A172 (cell line): ENCODE measurements at places on chromosomes 2 and 18.

DNA sequence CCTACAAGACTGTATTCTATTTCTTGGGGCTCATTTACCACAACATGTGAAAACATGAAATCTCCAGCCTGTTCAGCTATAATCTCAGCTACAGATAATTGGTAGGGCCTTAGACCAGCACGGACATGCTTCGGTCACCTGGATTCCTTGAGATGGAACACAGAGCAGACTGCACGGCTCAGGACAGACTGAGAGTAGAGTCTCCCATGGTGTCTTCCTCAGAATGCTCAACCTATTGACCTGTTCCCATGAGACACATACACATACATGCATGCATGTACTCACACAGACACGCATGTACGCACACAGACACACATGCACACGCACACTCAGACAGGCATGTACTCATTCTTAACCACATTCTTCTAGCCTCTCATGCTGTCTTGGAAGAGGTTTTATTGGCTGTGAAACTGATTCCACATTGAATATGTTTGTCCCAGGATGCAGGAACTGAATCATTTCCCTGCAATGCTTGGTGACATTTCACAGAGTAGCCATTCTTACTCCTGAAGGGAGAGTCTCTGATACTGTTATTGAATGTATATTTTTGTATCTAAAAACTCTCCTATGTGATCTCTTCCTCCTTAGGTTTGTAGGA, 23.5 kb upstream of the BZW1 start:
- DNase-seq = peak; percentile 49

- no peak for DNase-seq
These were observed 26.1 kb downstream of the DIPK1C start for GRCh38 chr18:74430806-74431571.

GRCh38 chr18:36493349-36494159, 196.0 kb downstream of the FHOD3 start:
- no peak for DNase-seq

DNA sequence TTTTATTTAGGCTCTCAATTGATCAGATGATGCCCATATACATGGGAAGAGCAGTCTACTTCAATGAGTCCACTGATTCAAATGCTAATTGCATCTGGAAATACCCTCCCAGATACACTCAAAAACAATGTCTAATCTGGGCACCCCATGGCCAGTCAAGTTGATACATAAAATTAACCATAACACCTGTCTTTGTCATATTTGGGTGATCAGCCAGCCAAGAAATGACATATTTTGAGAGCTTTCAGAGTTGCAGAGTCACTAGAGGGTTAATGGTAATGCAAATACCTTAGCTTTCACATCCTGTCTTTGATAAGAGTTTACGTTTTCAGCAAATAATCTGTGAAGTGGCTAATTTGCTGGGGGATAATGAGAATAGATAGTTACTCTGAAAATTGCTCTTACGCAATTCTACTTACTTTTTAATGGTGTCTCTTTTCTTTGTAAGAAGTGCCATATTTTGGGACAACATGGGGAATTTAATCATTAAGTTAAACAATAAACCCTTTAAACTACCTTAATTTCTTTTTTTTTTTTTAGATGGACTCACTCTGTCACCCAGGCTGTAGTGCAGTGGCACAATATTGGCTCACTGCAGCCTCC, 49.1 kb downstream of the CCDC195 start:
- no peak for DNase-seq

DNA sequence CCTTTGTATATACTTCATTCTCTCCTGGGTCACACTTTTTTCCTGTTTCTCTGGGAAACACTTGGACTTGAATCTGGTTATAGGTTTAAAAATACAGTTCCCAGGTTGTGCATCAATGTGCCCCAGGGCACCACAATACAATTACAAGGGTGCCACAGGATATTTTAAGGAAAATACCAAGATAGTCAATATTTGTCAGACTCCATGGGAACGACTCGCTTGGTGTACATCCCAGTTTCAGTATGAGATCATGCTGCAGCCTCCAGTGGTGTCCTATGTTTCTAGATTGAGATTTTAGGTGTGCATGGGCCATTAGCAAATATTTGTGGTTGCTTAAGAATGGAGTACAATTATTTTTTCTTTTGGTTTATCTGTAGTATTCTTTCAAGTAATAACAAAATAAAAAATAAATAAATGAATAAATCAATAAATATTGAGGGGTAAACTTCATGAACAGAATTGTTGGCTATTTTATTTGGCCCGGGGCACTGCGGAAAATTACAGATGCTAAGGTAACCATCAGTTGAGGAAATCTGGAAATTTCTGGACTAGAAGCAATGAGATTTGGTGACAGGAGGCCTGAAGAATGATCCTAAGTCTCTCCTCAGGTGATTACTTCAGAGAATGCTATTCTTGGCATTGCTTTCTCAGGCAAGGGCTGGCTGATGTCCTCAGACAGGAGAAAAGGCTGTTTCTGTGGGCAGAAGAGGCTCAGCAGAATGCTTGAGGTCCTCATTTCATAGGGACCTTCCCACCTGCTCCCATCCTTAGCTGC, 649.3 kb upstream of the SOX11 start:
- no peak for DNase-seq

DNA sequence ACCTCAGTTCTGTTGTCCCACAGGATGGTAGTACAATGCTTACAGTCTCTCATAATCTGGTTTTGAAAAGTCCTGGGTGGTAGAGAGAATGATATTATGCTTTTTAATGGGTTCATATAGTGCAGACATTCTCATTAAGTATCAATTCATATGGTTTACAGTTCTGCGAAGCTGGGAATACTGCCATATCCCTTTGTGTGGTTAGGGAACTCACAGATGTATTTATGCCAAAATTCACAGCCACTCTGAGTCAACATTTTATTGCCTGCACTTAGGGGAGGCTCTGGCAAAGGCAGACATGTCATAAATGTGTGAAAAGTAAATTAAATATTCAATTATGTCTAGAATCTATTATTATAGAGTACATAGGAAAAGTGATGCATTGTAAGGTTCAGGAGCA, 808.2 kb downstream of the SUCLG1 start:
- peak; percentile 44 for DNase-seq

DNA sequence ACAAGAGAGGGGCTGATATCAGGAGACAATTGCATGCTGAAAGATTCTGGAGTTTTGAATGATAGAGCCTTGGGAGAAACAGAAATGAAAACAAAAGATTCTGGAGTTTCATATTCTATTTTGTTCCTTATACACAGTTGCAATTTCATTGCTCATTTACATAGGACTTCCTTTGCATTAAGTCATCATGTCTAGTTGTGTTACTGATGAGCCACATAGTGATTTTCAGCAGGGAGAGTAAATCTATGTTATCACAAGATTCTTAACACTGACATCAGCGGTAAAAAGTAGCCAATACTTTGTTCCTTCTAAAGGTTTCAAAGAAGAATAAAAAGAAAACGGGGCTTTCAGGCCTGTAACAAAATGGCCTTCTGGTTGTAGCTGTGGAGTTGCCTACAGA, 7.1 kb downstream of the ADAM17 start:
- DNase-seq = no peak

GRCh38 chr2:224987733-224988132, 54.5 kb downstream of the DOCK10 start:
- DNase-seq = peak; percentile 34

DNA sequence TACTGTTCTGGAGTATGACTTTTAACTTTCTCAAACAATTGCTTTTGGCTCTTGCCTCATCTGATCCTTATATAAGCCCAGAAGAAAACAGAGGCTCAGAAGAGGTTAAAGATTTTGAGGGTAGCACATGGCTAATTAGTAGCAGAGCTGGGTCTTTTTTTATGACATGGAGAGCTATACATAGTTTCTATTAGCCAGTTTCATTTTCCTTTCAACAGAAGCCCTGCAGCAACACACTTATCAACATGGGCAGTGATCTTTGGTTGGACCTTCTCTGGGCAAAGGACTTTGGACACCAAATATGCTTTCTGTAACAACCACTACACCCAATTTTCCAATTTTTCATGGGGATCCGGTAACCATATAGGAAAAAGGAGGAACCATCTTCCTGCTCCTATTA, 64.9 kb downstream of the NCKAP5 start:
- DNase-seq = no peak

DNA sequence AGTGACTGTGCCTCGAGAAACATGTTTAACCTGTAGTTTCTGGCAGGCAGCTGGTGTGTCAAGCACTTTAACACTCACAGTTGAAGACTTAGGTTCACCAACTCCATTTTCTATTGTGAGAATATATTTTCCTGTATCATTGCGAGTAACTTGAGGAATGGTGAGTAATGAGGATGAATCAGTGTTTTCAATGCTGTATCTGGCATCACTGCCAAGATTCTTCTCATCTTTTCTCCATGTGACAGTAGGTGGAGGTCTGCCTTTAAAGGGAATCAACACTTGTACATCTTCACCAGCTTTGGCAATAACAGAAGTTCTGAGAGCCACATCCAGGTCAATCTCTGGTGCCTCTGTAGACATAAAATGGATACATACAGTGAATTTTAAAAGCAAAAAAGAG, 72.8 kb downstream of the PLEKHA3 start:
- peak; percentile 85 for DNase-seq

DNA sequence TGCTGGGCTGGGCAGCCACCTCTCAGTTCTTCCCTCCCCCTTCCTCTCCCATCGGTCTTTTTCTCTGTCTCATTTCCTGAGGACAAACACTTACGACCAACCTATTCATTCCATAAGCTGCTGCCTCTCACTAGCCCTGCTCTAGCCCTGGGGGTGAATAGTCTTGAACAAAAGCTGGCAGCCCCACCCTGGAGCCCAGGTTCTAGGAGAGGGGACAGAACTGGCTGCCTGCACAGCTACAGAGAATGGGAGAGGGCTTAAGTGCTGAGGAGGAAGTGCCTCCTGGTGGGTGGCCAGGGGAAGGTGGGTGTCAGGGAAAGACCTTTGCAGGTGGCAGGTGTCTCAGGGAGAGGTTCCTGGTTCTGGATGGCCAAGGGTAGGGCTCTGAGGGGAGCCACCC, 22.8 kb downstream of the ANO7 start:
- no peak for DNase-seq

GRCh38 chr2:68980956-68981355, 6.5 kb downstream of the GKN1 start:
- DNase-seq = peak; percentile 29

GRCh38 chr2:196291426-196291825, 120.0 kb upstream of the STK17B start:
- DNase-seq = no peak

DNA sequence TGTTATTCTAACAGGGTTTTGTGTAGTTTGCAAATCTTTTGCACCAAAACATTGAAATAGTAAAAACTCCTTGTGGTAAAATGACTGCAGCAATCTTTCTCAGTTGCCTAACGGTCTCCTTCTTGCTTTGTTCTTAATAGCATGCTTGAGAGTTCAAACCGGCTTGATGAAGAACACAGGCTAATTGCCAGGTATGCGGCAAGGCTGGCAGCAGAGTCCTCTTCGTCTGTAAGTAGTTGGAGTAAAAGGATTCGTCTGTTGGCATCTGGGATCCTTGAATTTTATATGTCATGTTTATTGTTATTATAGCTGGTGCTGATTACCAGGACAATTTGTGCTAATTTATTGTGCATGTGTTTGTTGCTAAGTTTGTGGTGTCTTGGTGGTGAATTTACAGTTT, 138.1 kb downstream of the DTNA start:
- no peak for DNase-seq

- DNase-seq = no peak
These were observed 12.8 kb upstream of the NPPC start for GRCh38 chr2:231939022-231939421.

GRCh38 chr2:175728032-175728431, 274.0 kb downstream of the LNPK start:
- DNase-seq = no peak

DNA sequence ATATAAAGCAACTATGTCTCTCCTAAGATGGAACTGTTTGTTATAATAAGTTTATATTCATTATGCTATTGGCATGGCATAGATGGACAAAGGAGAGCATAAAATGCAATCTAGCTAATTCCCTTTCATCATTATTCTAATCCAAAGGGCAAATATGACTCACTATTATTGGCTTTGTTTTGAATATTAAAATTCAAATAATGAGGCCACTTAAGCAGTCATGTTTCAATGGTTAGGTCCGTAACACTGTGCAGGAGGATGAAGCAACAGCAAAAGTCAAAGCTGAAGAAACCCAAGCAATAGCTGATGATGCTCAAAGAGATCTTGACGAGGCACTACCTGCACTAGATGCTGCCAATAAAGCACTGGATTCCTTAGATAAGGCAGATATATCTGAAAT, 177.1 kb downstream of the TRABD2A start:
- no peak for DNase-seq

DNA sequence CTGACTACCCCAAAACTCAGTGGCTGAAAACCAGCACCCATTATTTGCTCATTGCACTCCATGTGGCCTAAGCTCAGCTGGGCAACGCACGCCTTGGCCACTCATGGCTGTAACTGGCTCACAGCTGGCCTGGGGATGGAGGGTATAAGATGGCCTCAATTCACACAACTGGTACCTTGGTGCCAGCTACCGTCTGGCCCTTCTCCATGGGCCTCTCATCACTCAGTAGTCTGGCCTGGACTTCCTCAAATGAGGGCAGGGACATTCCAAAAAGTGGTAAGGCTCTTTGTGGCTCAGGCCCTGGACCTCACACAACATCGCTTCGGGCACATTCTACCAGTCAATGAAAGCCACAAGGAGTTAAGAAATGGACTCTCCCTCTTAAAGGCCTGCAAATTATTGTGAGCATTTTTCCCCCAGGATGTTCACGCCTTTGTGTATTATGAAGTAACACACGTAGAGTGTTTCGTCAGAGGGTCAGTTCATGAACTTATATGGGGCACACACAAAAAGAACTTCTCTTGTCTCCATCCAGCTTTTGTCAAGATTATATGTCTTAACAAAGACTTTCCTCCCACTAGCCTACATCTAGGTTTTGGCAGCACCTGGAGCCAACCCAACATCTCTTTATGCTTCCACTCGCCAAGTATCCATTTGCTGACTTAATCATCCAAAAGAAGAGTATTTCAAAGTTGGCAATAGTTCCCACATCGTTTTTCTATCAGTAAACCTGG, 145.2 kb downstream of the CCBE1 start:
- DNase-seq = no peak

GRCh38 chr2:49080681-49081080, 73.6 kb downstream of the FSHR start:
- DNase-seq = no peak

- DNase-seq = no peak
These were observed 491.2 kb upstream of the DDX18 start for GRCh38 chr2:117323331-117323730.

GRCh38 chr2:124209441-124209840, 184.4 kb downstream of the CNTNAP5 start:
- no peak for DNase-seq

GRCh38 chr2:196992466-196992865, 66.0 kb upstream of the PGAP1 start:
- DNase-seq = no peak

- DNase-seq = peak; percentile 80
These were observed 600 bp downstream of the RALB start for GRCh38 chr2:120253021-120253882.

- DNase-seq = no peak
These were observed 391.7 kb downstream of the METTL4 start for GRCh38 chr18:2179498-2180183.
